ENCODE measurements at places on chromosomes 6 and 20.

GRCh38 chr6:70860045-70860444 lies 96.8 kb downstream of the B3GAT2 start:
- DNase-seq = no peak

DNA sequence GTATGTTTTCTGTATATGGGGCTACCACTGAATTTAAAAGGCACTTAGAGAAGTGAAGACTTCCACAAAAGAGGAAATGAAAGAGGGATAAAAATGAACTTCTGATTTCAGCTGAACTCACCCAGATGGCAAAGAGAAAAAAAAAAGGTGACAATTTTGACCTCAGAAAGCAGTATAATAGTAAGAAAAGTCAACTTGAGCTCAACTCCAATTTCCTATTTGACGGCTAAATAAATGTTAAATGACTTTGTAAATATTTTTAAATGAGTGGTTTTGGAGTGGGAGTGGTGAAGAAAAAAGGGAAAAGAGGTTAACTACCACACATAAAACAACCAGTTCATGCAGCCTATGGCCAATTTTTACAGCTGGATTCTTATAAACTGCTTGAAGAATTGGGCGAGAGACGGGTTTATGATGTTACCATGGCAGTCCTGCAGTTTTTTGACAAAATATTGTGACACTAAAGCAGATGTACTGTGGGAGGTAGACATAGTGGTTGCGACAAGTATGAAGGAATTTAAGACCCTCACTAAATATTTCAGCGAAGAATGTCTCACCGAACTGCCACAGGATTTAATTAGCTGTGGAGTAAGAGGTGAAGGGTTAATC lies 49.8 kb upstream of the ADTRP start:
- DNase-seq = peak; percentile 20

DNA sequence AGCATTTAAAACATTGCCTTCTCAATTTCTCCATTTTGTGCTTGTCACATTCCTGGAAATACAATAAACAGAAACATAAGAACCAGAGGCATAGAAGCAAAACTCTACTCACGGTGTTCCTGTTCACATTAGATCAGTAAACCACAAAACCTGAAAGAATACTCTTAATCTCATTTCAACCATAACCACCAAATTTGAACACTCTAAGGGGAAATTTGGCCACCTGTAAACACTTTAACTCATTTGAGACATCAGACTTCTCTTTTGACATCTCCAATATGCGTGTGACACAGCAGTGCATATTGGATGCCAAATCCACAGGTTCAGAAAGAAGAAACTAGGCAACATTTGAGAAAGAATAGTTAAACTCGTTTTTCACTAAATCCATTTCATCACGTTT lies 153.8 kb upstream of the IRAK1BP1 start:
- no peak for DNase-seq

GRCh38 chr6:12957321-12958051 lies 240.9 kb downstream of the PHACTR1 start:
- DNase-seq = peak; percentile 74

DNA sequence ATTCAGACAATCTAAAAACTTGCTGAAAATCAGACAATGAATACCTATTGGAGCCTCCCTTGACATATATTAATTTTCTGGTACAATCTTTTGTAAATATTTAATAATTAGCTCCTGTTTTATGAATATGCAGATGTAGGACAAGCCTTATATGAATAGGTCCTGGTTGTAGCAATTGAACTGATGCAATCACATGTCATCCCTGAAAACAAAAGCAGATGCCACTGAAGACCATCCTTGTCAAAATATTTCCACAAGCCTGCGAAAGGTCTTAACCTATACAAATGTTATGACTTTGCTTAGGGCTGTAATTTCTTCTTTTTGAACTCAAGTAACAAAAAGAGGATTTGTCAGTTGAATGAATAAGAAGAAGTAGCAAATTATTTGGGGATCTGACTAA lies 722.1 kb downstream of the EYS start:
- DNase-seq = no peak

GRCh38 chr6:159541296-159541695 lies 151.7 kb downstream of the SOD2 start:
- DNase-seq = no peak

GRCh38 chr6:30344868-30345671 lies at the start of gene RPP21:
Gene RPP21 (plus strand): TSS chr6:30345156. CDS start chr6:30345172, 16 bp downstream.
- DNase-seq = peak; percentile 74

DNA sequence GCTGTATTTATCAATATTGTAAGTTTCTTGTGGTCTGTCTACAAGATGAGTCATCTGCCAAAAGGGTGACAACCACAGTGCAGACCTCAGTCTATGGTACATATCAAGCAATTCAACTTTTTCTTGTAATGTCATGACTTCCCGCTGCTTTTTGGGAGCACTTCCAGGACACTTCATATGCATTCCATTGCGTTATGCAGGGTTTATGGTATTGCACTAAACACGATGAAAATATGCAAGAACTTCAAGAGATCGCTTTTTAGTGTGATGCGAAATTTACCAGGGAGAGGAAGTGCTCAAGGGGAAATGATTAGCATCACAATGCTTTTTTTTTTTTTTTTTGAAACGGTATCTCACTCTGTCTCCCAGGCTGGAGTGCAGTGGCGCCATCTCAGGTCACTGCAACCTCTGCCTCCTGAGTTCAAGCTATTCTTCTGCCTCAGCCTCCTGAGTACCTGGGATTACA lies 166.5 kb downstream of the TFAP2A start:
- peak; percentile 43 for DNase-seq

DNA sequence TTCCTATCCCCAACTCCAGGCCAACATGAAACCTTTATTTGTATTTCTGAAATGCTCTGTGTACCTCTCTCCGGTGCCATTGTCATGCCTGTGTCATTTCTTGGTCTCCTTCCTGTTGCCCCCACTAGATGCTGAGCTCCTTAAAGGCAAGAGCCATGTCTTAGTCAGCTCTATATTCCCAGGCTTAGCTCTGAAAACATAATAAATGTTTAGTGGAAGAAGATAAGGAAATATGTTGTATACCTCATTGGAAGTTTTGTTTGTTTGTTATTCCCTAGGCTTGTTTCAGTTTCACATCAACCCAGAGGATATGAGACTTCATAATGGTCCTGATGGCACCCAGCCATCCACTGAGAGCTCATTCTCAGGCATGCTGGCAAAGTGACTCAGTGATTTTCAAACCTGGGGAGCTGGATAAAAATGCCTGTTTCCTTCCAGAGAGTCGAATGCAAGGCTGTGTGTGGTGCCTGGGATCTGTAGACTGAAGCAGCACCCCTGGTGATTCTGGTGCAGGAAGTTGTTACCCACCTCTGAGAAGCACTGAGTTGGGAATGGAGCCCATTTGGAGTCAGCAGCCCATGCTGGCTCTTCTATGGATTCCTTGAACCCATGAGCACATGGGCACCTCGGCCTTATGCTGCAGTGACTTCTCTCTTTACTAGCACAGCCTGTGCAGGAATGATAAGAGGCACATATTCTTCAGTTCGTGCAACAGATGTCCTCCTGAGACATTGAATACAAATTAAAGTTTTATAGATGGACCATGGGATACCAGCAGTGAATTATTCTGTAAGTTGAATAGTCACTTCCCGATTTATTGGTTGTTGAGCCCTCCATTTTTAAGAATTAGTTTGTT lies 205.2 kb downstream of the FARS2 start:
- DNase-seq = peak; percentile 70

DNA sequence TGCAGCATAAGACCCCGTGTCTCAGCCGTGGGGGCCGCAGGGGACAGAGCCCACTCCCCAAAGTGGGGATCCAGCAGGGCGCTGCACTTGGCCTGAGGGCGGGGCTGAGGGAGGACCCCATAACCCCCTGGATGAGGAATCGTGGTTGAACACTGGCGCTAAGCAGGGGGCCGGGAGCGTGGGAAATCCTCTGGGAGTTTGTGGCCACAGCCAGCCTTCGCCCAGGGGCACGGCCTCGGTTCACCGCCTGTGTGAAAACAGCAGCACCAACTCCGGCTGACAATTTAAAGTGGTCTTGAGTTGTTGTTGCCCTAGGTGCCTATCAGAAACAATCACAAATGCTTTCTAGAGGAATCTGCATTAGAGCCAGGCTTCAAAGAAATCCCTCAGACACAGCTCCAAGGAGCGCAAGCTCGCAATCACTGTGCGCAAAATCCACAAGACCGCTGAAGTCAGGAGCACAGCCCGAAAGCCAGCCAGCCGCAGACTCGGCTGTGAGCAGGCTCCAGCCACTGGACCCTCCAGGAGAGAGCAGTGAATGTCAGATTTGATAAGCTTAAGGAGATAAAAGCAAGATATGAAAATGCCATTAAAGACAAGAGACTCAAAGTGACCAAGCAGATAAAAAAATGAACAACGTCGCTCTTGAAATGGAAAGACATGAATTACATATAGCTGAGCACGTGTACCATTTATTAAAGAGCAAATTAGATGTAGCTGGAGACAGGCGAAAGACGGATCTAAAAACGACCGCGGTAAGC lies 10.9 kb upstream of the RPS6KA2 start:
- no peak for DNase-seq

DNA sequence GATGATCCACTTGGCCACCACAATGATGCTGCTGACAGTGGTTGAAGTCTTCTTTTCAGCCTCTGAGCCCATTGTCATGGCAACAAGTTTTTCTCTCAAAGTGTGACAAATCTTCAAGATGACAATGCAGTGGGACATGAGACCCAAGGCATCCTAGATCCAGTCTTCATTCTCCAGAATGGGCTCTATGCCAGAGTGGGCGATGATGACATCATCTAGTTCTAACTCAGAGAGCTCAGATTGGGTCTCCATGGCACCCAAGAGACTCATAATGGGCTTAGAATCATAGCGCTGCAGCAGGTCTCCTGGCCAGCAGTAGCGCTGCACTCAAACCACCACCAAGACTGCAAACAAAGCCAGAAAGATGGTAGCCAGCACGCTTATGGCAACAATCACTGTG lies 973.6 kb downstream of the EYS start:
- no peak for DNase-seq

DNA sequence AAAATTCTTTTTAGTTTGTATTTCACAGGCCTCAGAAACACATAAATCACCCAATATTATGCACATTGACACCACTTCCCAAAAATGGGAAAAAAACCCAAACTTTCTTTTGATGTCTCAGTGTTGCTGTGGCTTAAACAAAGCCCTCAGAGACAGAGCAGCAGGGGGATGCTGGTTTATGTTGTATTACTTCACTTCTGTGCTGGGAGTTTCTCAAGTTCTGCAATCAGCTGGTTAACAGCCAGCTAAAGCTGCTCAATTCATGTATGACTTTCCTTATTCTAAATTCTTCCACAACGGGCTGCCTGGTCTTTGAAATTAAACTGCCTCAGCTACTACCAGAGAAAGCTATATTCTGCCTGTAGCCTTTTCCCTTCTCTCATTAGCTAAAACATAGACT lies 5.6 kb downstream of the FILIP1 start:
- DNase-seq = peak; percentile 73

DNA sequence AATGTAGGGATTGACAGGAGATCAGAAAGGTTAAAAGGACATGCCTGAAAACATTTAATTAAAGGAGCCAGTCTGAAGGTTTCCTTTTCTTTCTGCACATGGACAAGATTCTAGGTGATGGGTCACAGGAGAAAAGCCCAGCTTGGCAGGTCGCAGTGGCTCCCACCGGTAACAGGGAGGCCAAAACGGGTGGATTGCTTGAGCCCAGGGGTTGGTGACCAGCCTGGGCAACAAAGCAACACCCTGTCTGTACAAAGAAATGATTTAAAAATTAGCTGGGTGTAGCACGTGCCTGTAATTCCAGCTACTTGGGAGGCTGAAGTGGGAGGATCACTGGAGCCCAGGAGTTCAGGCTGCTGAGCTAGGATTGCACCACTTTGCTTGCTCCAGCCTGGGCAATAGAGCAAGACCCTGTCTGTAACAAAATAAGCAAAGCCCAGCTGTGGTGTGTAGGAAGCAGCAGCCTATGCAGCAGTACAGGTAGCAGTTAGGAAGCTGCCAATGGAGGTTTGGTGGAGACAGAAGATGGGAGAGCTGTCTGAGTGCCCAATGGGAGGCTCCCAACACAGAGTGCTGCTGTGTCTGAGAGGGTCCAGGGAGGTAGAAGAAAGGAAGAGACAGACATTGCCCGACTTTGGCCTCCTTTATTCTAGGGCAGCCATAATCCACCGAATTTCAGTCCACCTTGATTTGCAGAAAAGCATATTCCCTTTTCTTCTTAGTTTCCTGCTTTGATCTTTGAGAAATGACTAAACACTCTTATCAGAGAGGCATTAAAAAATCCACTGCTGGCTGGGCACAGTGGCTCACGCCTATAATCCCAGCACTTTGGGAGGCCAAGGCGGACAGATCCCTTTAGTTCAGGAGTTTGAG lies 7.1 kb upstream of the AP5S1 start:
- no peak for DNase-seq

GRCh38 chr20:36102809-36103596 lies 51.5 kb upstream of the EPB41L1 start:
- DNase-seq = no peak

GRCh38 chr6:19988555-19988954 lies 151.4 kb downstream of the ID4 start:
- DNase-seq = peak; percentile 10

GRCh38 chr20:64196847-64197306 lies 32.6 kb downstream of the MYT1 start:
- DNase-seq = no peak

- DNase-seq = no peak
These were observed 2.2 kb downstream of the KCNG1 start for GRCh38 chr20:51020657-51021056.

GRCh38 chr6:167819576-167819975 lies 7.1 kb upstream of the AFDN start:
- no peak for DNase-seq
